ENCODE measurements at places on chromosomes 5 and 9. TPM values are rescaled to one million over a fixed set of nuclear protein-coding genes. Genes with fewer than 3 reads are reported as not detected.
A peak's percentile ranks its signal among the peaks of the same experiment; 100 is the strongest.

- no peaks in the 10 kb centered on the region for H3K36me3 ChIP-seq
- no peaks in the 10 kb centered on the region for H3K4me1 ChIP-seq
- H3K27me3 ChIP-seq, result no peaks in the 10 kb centered on the region
- DNase-seq, result no peak
- H3K4me3 ChIP-seq, result no peak overlapping the region
Observed at GRCh38 chr5:73823508-73823925, 197.5 kb downstream of the ARHGEF28 start.

DNA sequence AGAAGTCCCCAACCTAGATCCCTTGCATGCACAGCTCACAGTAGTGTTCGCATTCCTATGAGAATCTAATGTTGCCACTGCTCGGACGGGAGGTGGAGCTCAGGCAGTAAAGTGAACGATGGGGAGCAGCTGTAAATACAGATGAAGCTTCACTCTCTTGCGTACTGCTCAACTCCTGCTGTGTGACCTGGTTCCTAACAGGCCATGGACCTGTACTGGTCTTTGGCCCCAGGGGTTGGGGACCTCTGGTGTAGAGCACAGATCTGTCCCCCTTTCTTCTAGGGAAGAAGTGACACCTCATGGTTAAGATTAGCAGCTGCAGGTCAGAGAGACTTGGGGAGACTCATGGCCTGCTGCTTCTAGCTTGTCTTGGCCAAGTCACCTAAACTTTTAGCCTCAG is 7.1 kb downstream of the ARHGEF28 start:
- DNase-seq, result no peak
- no peaks in the 10 kb centered on the region for H3K4me1 ChIP-seq
- H3K27me3 ChIP-seq, result no peaks in the 10 kb centered on the region
- no peaks in the 10 kb centered on the region for H3K36me3 ChIP-seq

DNA sequence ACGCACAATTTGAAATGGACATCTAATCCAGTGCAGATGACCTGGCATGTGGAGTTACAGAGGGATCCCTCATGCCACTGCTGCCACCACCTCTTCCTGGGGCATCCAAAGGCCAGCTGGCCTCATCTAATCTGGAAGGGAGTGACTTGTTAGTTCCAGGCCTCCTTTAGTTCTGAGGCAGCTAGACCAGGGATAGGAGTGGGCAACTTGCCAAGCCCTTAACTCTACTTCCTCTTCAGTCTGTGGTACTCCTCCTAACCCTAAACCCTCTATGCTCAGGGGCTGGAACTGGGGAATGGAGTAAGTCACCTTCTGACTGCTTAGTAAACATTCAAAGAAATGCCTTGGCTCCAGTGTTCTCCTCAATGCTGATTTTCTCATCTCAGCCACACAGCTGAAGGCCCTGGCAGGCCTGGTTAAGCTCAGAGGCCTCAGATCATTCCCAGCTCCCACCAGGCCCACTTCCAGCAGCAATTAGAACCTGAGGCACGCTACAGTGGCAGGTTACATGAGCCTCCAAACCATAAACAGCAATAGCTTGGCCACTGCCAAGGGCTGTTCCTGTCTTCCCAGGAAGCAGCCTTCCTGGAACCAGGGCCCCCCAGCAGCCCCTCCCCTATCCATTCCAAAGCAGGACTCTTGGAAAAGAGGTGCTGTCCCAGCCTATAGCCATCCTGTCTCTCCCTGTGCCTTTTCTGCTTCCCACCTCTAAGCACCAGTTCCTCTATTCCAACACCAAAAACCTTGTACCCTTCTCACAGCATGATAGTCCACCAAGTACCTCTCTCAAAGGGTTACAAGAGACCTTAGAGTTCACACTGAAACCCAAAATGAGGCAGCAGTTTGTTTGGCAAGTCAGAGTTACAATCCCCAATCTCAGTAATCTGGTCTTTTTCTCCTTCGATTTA is 2.0 kb downstream of the EIF4EBP3 start:
- H3K4me3 ChIP-seq, result no peak overlapping the region
- H3K27me3 ChIP-seq, result no peaks in the 10 kb centered on the region
- peaks cover 30% of the 10 kb centered on the region for H3K4me1 ChIP-seq
- no peak for DNase-seq
- H3K27ac ChIP-seq, result 0 out of 2 replicates have a peak overlapping the region, but pooled peaks have one; percentile 6

- no peaks in the 10 kb centered on the region for H3K27me3 ChIP-seq
- H3K36me3 ChIP-seq, result no peaks in the 10 kb centered on the region
- H3K4me1 ChIP-seq, result no peaks in the 10 kb centered on the region
- no peak overlapping the region for H3K27ac ChIP-seq
Observed at GRCh38 chr5:7941692-7942091, 72.7 kb downstream of the MTRR start.

GRCh38 chr9:83299094-83299493 is 236.2 kb upstream of the RASEF start:
- no peaks in the 10 kb centered on the region for H3K36me3 ChIP-seq
- no peak overlapping the region for H3K27ac ChIP-seq
- DNase-seq, result no peak
- no peaks in the 10 kb centered on the region for H3K27me3 ChIP-seq

GRCh38 chr9:18542837-18543405 is 69.0 kb downstream of the ADAMTSL1 start:
- H3K27me3 ChIP-seq, result no peaks in the 10 kb centered on the region
- no peak for DNase-seq
- no peak overlapping the region for H3K4me3 ChIP-seq
- no peaks in the 10 kb centered on the region for H3K36me3 ChIP-seq
- H3K4me1 ChIP-seq, result no peaks in the 10 kb centered on the region
- no peak overlapping the region for H3K27ac ChIP-seq

- H3K4me3 ChIP-seq, result 0 out of 2 replicates have a peak overlapping the region, but pooled peaks have one; percentile 8
- no peaks in the 10 kb centered on the region for H3K27me3 ChIP-seq
- H3K36me3 ChIP-seq, result peaks cover 9% of the 10 kb centered on the region
Observed at GRCh38 chr9:133113949-133114885, 6.8 kb downstream of the RALGDS start.

DNA sequence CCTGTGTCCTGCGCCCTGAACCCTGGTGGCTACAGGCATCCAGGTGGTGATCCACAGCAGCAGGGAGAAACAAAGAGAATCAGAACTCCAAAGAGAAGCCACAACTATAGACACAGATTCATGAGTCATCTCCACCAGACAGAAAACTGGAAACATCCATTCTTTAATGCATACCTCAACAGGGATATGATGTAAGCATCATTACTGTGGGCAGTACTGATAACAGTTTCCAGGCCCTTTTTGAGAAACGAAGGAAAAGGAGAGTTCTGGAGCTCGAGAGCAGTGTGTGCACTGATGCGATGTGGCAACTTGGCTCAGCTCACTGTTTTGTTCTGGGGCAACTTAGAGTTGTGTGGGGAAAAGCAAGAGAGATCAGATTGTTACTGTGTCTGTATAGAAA is 215.6 kb upstream of the ADAMTS16 start:
- H3K36me3 ChIP-seq, result no peaks in the 10 kb centered on the region
- no peaks in the 10 kb centered on the region for H3K27me3 ChIP-seq
- H3K4me1 ChIP-seq, result no peaks in the 10 kb centered on the region
- DNase-seq, result no peak

DNA sequence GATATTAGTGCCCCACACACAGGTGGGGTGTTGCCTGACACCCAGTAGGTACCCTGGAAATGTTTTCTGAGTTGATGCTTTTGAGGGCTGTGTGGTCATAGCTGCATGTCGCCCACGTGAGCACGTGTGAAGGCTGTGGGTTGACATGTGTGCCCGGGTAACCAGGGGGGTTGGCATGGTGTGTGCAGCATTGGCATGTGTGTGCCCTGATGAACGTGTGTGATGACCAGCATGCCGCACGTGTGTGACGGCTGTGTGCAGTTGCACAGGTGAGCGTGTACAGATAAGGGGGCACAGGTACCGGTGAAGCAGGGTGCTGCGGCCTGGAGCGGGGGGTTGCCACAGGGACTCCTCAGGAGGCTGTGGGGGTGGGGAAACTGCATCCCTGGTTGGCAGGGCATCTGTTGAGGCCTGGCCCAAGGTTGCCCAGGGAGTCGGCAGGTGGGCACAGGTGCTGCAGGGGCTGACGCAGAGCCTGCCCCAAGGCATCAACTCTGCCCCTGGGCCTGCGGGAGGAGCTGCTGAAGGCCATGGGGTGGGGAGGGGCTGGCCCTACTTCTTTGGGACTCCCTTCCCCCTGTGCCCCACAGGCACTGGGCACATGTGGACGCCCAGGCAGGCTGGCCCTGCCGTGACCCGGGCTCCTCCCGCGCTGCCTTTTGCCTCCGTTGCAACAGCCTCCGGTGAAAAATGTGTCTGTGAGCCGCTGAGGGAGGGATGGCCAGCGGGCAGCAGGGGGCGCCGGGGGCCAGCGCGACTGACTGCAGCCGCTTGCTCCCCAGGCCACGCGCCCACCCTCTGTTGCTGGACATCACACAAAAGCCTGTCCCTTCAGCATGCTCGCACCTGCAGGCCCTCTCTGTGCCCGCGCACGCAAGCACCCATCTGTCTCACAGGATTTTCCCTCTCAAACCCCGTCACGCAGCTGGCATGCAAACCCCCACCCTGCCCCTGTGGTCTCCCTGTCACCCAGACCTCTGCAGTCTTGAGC is 2.2 kb downstream of the UNC5A start:
- no peaks in the 10 kb centered on the region for H3K36me3 ChIP-seq
- no peak overlapping the region for H3K27ac ChIP-seq
- no peak overlapping the region for H3K4me3 ChIP-seq
- DNase-seq, result no peak

GRCh38 chr5:139167952-139168720 is 30.0 kb downstream of the SIL1 start:
- no peak for DNase-seq
- H3K27me3 ChIP-seq, result no peaks in the 10 kb centered on the region
- H3K27ac ChIP-seq, result no peak overlapping the region
- no peaks in the 10 kb centered on the region for H3K4me1 ChIP-seq
- H3K36me3 ChIP-seq, result no peaks in the 10 kb centered on the region

DNA sequence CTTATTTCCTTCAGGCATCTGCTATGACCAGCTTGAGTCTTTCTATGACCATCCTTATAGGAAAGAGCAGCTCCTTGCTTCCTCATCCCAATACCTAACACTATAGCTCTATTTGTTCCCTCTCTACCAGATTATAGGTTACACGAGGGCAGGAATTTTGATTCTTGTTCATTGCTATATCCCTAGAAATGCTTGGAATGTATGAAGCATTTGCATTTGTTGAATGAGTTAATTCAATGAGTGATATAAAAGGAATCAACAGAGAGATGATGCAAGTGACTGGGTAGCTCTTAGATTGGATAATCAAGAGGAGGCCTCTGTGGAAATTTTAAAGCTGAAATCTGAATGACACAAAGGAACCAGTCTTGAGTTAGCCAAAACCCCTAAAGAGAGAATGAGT is 13.9 kb downstream of the ZCCHC9 start:
- H3K36me3 ChIP-seq, result no peaks in the 10 kb centered on the region
- no peaks in the 10 kb centered on the region for H3K27me3 ChIP-seq
- H3K4me3 ChIP-seq, result no peak overlapping the region
- no peak overlapping the region for H3K27ac ChIP-seq

DNA sequence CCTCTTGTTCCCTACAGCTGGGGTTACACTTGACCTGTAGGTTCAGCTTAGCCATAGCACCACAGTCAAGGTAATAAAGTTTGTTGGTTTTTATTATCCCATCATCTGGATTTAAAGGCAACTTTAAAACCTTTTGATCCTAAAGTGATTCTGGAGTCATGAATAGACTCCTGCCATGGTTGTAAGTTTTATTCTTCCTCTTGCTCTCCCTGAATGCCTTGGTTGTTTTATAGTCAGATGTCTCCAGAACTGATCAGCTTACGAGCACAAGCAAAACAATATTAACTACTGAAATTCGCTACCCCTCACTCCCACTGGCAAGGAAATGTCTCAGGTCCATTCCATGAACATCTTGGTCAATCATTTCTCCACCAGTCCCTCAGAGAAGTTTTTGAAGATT is 1328.6 kb downstream of the PTPRD start:
- no peaks in the 10 kb centered on the region for H3K27me3 ChIP-seq
- H3K4me1 ChIP-seq, result no peaks in the 10 kb centered on the region
- H3K27ac ChIP-seq, result no peak overlapping the region
- no peak overlapping the region for H3K4me3 ChIP-seq
- no peaks in the 10 kb centered on the region for H3K36me3 ChIP-seq
- no peak for DNase-seq

DNA sequence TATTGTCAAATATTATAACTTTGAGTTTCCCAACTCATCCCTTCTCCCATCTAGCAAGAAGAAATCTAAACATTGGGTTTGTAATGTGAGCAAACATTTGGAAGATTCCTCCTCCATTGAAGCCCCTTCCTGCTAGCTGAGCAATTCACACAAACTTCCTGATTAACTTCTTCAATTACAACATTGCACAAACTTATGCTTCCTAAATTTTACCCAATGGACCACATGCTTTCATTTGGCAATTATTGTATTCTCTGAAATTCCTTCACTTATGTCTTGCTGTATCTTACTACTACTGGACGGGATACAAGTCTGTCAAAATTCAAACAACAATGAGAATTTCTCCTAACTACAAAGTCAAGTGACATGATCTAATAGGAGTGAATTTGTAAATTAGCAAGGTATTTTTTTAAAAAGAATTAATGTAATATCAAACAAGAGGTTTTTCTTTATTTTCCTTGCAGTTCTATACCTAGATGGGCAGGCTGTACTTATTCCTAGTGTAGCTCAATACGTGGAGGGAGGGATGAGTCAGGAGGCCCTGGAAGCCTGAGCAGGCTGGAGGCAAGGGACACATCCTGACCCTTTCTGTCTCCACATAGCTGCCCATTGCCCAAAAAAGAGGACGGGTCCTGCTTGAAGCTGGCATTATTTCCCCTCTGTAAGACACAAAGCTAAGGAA is 11.8 kb upstream of the IFNW1 start:
- no peak overlapping the region for H3K27ac ChIP-seq
- no peak overlapping the region for H3K4me3 ChIP-seq
- no peaks in the 10 kb centered on the region for H3K27me3 ChIP-seq
- DNase-seq, result no peak
- no peaks in the 10 kb centered on the region for H3K4me1 ChIP-seq

DNA sequence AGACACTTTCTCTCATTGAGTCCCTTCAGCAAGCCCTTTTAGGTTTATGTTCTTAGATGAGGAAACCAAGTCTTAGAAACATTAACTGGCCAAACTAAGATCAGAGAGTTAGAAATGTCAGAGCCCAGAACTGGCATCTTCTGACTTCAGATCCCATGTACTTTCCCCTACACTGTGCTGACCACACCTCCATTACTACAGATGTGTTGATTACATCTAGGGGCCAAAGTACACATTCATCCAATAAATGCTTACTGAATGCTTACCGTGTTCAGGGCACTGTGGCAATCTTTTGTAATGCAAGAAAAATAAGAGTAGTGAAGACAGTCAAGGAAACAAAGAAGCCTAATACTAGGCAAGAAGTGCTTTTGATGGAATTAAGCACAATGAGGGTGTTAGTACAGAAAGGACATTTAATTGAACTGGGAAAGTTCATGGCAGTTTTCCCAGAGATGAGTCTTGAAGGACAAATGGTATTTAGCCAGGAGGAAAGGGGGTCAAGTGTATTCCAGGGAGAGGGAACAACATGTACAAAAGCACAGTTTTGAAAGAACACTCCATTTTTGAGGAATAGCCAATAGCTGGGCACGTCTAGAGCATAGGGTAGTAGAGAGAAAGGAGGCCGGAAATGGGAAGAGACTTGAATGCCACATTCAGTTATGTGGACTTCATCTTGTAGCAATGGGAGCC is 89.7 kb upstream of the CDKN2B start:
- no peak for DNase-seq
- H3K4me3 ChIP-seq, result no peak overlapping the region
- H3K36me3 ChIP-seq, result no peaks in the 10 kb centered on the region
- no peaks in the 10 kb centered on the region for H3K27me3 ChIP-seq
- H3K27ac ChIP-seq, result no peak overlapping the region

Gene HAVCR1
- polyA plus RNA-seq, result not detected

Gene GBGT1
- polyA plus RNA-seq, result 0.28 TPM

Gene NME5
- not detected for polyA plus RNA-seq

Gene SLC4A9
- not detected for polyA plus RNA-seq

Gene SPINK4
- not detected for polyA plus RNA-seq

Gene ANKRD18A
- polyA plus RNA-seq, result not detected

Gene ORM2
- not detected for polyA plus RNA-seq

Data from GM12878 (cell line).